ENCODE measurements at places on chromosomes 7 and 10.
A peak's percentile ranks its signal among the peaks of the same experiment; 100 is the strongest.

DNA sequence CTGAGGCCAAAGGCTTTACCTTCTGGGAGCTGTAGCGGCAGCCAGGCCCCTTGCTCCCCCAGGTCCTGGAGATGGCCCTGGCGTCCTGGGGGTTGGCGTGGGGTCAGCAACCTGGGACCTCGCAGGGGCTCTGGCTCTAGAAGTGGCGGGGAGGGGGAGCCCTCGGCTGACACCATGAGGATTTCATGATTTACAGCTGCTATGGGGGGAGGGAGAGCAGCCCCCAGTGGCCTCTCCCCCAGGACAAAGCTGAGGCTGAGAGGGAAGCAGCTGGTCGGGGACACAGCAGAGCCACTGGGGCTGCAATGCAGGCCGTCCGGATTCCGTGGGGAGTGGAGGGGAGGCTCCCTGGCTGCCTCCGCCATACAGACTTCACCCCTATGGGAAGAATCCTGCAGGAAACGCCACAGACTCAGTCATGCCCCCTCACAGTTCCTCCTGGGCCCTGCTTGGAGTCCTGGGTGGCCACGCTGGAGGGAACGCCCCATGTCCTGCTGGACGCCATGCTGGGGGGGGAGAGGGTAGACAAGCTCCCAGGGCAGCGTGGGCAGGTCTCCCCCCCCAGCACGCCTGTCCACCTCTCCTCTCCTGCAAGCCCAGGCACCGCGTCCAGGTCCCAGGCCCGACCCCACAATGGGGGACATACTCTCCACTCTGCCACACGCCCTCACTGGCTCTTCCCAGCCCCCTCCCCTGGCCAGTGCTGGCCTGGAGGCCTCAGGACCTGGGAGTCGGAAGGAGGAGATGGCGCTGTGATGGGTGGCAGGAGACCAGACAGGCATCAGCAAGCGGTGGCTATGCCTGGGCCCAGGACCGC, 243.6 kb downstream of the ELFN1 start:
- DNase-seq: no peak

- no peak for DNase-seq
These were observed 107.2 kb upstream of the STEAP1B start for GRCh38 chr7:22607180-22607579.

- DNase-seq: no peak
These were observed 51.7 kb upstream of the PODXL start for GRCh38 chr7:131608116-131608500.

DNA sequence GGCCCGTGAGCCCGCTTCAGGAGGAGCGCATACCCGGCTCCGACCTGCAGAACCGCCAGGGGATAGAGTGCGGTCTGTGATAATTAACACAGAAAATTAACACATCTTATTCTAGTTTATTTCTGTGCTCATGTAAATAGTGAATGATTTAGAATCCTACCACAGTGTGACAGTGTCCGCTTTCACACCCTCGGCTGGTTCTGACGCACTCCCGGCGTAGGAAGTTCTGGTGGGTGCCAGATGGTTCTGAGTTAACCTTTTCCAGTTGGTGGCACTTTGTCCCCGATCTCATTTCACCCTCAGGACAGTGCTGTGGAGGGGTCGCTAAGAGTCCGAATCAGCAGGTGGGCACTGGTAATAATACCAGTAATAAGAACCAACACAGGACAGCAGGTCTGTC, 28.3 kb upstream of the FXYD4 start:
- no peak for DNase-seq

DNA sequence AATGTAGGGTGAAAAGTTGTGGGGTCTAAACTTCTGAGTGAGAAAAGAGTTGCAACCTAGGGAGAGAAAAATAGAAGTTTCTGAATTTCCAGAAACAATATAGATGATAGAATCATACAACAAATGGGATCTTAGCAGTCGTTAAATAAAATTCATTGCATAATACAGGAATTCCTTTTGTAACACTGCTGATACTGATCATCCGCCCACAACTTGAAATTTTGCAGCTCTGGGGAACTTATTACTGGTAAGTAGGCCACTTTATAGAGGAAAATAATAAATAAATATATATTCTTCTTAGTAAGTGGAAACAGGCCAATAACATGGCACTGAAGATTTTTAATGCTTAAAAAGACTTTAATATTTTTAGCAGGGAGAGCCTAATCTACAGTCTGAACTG, 81.9 kb upstream of the SMIM30 start:
- DNase-seq: no peak

- DNase-seq: no peak
These were observed 17.1 kb downstream of the CNNM1 start for GRCh38 chr10:99346247-99346646.

- DNase-seq: no peak
These were observed 32.7 kb upstream of the SH2D4B start for GRCh38 chr10:80504897-80505465.

- peak; percentile 86 for DNase-seq
These were observed 139.2 kb downstream of the ETV1 start for GRCh38 chr7:13850185-13850752.

- DNase-seq: peak; percentile 33
These were observed 1.1 kb downstream of the MEPCE start for GRCh38 chr7:100430493-100431285.

DNA sequence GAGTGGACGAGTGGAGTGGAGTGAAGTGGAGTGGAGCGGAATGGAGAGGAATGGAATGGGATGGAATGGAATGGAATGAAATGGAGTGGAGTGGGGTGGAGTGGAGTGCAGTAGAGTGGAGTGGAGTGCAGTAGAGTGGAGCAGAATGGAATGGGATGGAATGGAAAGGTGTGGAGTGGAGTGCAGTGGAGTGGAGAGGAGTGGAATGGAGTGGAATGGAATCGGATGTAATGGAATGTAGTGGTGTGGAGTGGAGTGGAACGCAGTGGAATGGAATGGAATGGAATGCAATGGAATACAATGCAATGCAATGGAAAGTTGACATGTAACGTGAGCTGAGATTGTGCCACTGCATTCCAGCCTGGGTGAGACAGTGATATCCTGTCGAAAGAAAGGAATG, 46.4 kb downstream of the ZNF716 start:
- DNase-seq: no peak

GRCh38 chr10:91117505-91117904, 103.0 kb upstream of the PCGF5 start:
- DNase-seq: no peak

GRCh38 chr7:142413280-142414000, 155.6 kb upstream of the PRSS58 start:
- no peak for DNase-seq

DNA sequence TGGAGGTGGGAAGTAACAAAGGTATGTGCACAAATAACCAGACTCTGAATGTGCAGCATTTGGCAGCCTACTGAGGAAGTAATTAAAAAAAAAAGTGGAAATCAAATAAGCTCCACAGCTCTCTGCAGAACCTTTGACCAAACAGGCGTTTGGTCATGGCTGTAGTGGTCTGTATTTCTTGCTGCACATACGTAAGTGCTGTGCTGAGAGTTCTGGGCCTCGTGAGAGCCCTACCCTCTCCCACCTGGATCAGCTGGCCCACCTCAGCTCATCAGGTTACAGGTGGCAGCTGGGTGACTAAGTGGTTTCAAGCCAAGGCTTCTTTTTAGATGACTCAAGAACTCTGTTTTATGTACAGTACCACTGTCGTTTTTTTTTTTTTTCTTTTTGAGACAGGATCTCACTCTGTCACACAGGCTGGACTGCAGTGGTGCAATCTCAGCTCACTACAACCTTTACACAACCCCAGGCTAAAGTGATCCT, 178.2 kb upstream of the KLF6 start:
- peak; percentile 48 for DNase-seq

GRCh38 chr10:29714096-29714874, 79.5 kb upstream of the SVIL start:
- DNase-seq: peak; percentile 41

- no peak for DNase-seq
These were observed 575.2 kb upstream of the POT1 start for GRCh38 chr7:125504848-125505247.

DNA sequence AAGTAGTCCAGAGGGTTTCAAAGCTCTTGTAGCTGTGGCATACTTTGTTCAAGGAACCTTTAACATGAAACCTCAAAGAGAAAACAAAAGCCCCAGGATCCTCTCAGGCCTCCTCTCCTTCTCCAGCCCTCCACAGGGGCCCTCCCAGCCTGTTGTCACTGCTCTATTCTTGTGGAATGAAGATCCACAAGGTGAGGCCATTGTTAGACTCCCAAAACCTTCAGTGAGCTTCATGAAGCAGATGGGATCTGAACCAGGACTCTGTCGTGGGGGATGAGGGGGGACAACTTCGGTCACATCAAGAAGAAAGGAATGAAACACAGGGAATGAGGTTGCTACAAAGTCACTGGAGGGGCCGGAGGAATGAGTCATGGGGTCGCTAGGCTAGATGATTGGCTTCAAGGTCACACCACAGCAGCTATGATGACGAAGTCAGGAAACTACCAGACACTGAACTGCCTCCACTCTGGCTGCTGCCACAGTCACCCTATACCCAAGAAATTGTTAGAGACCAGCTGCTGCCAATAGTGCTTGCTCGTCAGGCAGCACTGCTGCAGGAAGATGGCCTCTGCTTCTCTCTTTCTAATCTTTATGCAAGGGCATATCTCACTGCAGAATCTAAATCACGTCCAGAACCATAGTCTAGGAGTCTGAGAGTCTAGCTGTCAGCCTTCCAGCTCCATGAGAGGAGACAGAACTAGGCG, 208.8 kb downstream of the HIBADH start:
- DNase-seq: peak; percentile 6

DNA sequence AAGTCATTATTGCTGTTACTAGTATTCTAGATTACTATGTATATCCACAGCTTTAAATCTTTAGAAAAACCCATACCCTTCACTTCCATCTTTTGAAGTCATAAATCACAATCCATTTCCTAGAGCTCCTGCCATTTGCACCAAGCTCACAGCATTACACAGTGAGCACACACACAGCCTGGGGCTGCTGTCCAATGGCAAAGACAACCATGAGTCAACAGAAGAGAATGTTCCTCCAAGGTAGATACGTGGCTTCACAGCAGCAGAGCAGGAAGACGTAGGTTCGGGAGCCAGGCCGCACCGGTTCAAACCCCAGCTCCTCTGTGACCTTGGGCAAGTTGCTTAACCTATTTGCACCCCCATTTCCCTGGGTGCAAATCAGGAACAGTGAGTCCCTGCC, 234.6 kb downstream of the DIP2C start:
- peak; percentile 50 for DNase-seq

DNA sequence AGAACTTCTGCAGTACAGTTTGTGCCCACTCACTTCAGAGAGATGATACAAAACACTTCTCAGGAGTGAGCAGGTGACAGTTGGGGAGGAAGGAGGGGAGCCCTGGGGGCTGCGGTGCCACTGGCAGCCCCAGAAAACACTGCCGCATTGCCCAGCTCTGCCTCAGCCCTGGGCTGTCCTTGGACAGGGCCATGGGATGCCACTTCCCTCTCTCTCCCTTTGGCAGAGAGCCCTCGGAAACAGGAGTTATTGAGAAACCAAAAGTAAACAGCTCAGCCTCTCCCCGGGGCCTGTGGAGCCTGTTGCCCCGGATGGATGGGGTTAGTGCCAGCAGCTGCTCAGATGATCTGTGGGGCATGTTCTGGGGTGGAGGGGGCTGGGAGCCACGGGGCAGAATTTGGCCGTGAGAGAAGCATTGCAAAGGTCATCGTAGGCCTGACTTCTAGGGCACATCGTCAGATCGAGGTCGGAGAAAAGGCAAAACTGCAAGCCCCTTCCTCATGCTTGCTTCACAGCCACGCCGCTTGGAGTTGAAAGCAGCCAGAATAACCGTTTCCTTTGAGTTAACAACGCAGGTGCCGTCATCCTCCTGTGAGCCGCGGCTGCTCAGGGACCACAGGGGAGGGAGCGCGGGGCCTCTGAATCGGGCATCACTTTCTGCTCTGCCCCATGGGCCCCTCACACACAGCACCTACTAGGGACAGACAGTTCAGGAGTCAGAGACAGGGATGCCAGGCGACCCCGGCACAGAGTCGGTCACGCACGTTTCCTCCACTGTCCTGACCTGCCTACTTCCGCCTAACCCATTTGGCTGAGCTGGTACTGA, 256.4 kb downstream of the CAMK1D start:
- no peak for DNase-seq

DNA sequence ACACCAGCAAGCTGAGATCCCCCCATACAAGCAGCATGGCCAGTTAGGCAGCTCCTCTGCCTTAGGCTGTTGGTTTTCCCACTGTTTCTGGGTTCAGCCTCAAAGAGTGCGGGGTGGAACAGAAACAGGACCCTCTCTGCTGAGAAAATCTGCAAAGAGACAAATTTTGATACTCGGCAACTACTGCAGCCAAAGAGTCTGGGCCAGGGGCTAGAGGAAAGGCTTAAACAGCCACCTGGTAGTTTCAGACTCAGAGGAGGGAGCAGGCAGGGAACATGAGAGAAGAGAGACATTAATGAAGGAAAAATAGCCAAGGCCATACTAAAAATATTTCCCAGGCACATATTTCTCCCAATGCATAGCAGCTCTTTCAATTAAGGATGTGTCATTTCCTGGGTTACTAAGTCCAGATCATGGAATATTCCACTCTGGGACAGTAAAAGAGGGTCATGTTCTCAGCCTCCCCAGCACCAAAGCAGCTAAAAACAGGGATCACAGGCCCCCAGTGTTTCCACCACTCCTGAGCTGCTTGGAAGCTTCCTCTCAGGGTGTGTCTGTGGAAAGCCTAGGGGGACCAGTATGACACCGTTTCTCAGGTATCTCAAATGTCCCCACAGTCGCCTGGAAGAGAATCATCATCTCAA, 29.8 kb downstream of the PDLIM1 start:
- no peak for DNase-seq

DNA sequence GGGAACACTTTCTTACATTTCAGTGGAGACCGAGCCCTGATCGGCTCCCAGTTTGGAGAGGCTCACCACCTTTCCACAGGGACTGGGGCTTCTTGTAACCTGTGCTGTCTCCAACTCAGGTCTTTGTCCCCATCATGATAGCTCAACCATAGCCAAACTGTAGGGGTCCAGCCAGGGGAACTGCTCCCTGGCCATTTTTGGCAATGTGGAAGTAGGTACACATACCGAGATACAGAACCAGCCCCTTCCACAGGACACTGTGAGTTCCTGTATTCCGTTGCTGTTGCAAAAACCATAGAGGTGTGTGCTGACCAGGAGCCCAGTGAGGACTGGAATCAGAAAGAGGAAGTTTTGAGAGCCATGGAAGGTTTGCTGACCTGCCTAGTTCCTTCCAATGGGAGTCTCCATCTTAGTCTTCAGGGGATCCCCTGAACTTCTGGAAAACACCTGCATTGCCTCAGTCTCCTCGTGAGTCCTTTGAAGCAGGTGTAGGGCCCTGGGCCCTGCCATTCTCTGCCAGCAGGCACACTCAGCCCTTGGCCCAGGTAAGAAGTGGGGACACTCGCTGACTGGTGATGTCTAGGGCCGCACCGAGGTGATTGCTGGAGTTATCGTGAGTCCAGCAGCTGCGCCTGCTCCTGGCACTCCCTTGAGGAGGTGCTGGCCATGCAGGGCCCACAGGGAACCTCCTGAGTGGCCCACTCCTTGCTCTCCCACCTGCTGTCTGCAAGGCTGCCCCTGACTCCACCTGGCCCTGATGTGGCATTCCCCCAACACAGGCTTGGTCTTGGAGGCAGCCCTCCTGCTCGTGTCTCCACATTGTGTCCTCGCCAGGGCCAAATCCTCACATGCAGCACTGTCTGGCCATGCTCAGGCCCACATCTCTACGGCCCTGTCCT, 11.2 kb downstream of the WDFY4 start:
- no peak for DNase-seq

- DNase-seq: peak; percentile 72
These were observed 30.2 kb upstream of the GJD4 start for GRCh38 chr10:35574924-35575352.

- DNase-seq: peak; percentile 60
These were observed 150.5 kb upstream of the VKORC1L1 start for GRCh38 chr7:65722361-65722792.

GRCh38 chr7:110856704-110857103, 234.2 kb upstream of the LRRN3 start:
- DNase-seq: no peak

- DNase-seq: peak; percentile 78
These were observed 22.6 kb upstream of the CREB5 start for GRCh38 chr7:28389504-28390395.

Measured in dermis blood vessel endothelial cell (primary cell).